Peyer's patch (tissue), 4 donors: ENCODE measurements at places on chromosomes 11 and 22.

DNA sequence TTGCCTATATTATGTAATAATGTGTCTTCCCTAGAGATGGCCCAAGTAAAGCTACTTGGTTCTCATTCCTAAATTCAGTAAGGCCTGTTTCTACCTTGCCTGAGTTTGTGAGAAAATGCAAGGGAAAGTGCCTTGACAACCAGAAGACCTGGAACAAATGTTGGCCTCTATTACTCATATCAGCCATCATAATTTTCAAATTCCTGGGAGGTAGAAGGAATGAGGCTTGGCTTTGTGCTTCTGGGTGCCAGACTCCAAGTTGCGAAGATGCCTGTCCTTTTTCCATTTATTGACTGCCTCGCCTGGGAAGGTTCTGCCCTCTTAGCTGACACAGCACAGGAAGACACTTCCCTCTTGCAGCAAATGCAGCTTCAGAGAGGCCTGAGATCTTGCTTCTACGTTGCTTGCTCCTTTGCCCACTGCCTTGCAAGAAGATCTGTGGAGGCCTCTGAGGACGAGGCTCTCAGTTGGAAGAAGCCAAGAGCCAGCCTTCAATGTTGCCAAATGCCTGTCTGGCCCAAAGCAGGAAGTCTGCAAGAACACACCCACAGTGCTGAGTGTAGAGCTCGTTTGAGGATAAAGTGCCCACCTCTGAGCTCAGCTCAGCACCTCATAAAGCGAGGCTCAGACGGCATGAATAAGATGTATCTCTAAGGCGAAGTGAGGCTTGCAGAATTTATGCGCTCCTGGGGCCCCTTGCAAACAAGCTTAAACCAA, 120.1 kb downstream of the GALNT18 start:
- H3K36me3 ChIP-seq = no peaks in the 10 kb centered on the region
- H3K27ac ChIP-seq = no peak overlapping the region
- H3K27me3 ChIP-seq = no peaks in the 10 kb centered on the region

- no peaks in the 10 kb centered on the region for H3K4me1 ChIP-seq
- no peaks in the 10 kb centered on the region for H3K27me3 ChIP-seq
- H3K36me3 ChIP-seq = no peaks in the 10 kb centered on the region
- DNase-seq = no peak
Observed at GRCh38 chr11:84833488-84834088, 793.6 kb downstream of the DLG2 start.

DNA sequence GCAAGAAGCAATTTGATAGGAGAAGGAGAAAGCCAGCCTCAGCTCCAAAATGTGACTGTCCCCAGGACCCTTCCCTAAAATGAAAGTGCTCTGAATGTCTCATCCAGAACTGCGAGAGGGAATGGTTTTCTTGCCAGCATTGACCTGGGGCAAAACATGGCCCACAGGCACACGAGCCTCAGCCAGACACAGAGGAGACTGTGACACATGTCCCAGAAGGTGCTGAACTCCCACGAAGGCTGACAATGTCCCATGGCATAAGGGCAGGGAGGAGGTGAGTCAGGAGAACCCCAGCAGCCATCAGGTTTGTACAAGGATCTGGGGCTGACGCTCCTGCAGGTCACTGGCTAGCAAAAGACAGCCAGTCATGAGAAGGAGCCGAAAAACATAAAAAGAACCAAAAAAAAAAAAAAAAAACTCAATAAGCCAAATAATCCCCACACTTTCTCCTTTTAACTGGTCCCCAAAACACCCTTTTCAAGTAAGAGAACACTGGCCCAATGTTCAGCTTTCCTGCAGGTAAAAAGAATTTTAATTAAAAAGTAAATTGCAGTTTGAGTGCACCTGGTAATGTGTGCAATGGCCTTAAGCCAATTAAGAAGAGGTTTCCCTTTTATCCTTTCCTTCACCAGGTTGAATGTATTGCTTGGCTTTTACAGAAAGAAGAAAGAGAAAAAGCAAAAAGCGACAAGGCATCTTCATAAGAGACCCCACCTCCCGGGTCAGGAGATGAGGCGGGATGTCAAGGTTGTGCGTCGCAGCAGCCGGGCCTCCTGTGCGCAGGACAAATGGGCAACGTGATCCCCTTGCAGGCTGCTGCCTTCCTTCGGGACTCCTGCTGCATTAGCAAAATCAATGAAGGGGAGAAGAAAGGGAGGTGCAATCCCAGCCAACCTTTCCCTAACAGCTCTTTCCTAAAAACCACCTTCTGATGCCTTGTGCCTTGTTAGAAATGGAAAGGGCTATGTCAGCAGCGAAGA, 43.6 kb downstream of the GALNT18 start:
- no peak overlapping the region for H3K27ac ChIP-seq
- H3K27me3 ChIP-seq = no peaks in the 10 kb centered on the region
- no peak for DNase-seq
- H3K4me1 ChIP-seq = no peaks in the 10 kb centered on the region
- H3K36me3 ChIP-seq = no peaks in the 10 kb centered on the region

- H3K27ac ChIP-seq = peak overlapping the region; percentile 70
- H3K36me3 ChIP-seq = no peaks in the 10 kb centered on the region
- peaks cover 7% of the 10 kb centered on the region for H3K4me1 ChIP-seq
- DNase-seq = no peak
- H3K27me3 ChIP-seq = no peaks in the 10 kb centered on the region
- no peak overlapping the region for H3K4me3 ChIP-seq
Observed at GRCh38 chr11:117814204-117814765, 10.3 kb downstream of the FXYD2 start.
